ENCODE measurements at places on chromosomes 11 and 22. TPM values are rescaled to one million over a fixed set of nuclear protein-coding genes. Genes with fewer than 3 reads are reported as not detected.

DDTL gene
- 0.25 TPM for total RNA-seq

PIK3IP1 gene
- 14.7 TPM for total RNA-seq

DEUP1 gene
- total RNA-seq = not detected

MAML2 gene
- 3.2 TPM for total RNA-seq

OOSP4B gene
- total RNA-seq = not detected

C11orf65 gene
- not detected for total RNA-seq

All from bladder microvascular endothelial cell (primary cell).